ENCODE measurements at places on chromosomes 6 and 20.

DNA sequence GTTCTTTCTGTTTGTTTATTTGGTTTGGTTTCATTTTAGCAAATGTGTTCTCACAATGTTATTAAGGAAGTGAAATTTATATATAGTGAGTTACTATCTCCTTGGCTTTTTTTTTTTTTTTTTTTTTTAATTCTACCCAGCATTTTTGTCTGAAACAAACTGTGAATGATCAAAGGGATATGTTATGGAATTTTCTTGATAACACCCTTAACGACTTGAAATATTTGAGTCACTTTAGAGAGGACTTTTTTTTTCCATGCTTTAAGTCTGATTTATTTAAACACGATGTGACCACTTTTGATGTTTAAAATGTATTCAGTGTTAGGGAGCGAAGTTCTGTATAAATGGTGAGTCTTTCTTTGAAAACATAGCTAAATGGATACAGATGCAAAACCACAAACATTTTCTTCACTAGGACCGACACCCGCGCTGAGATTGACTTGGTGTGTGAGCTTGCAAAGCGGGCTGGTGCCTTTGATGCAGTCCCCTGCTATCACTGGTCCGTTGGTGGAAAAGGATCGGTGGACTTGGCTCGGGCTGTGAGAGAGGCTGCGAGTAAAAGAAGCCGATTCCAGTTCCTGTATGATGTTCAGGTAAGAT, 149.7 kb downstream of the MTHFD1L start:
- DNase-seq, result no peak

GRCh38 chr6:56655996-56656395, 13.3 kb upstream of the DST start:
- DNase-seq, result no peak

DNA sequence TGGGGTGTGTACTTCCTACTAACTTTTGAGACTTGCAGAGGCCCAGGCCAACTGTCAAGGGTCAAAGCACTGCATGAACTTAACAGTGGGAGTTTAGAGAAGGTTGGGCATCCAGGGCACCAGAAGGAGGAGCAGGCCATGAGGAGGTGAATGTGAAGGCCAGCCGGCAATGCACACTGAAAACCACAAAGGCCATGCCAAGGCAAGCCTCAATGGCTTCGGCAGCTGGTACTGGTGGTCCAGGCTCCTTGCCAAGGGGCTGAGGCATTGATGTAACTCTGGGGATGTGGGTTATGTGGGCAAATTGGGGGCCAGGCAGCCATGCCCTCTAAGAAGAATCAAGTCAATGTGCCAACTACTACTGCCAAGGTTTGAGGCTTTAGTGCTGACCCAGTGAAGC, 222.4 kb downstream of the UNC5CL start:
- DNase-seq, result no peak

- DNase-seq, result no peak
Observed at GRCh38 chr6:96898241-96898851, 655 bp upstream of the NDUFAF4 start.

- no peak for DNase-seq
Observed at GRCh38 chr6:160124605-160125004, 3.0 kb downstream of the SLC22A1 start.

DNA sequence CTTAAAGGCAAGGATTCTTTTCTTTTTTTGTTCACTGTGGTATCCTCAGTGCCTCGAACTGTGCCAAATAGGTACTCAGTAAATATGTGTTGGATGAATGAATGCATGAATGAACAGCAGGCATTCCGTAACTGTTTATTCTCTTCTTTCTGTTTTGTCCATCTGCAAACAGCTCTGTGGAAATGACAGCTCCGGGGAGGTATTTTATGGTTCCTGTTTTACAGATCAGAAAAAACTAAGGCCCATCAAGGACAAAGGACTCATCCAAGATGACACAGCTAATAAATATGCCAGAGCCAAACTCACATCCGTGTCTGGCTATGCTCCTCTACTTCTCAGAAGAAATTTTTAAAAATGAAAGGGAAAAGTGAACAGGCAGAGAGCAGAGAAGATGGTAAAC, 21.0 kb downstream of the JPH2 start:
- no peak for DNase-seq

DNA sequence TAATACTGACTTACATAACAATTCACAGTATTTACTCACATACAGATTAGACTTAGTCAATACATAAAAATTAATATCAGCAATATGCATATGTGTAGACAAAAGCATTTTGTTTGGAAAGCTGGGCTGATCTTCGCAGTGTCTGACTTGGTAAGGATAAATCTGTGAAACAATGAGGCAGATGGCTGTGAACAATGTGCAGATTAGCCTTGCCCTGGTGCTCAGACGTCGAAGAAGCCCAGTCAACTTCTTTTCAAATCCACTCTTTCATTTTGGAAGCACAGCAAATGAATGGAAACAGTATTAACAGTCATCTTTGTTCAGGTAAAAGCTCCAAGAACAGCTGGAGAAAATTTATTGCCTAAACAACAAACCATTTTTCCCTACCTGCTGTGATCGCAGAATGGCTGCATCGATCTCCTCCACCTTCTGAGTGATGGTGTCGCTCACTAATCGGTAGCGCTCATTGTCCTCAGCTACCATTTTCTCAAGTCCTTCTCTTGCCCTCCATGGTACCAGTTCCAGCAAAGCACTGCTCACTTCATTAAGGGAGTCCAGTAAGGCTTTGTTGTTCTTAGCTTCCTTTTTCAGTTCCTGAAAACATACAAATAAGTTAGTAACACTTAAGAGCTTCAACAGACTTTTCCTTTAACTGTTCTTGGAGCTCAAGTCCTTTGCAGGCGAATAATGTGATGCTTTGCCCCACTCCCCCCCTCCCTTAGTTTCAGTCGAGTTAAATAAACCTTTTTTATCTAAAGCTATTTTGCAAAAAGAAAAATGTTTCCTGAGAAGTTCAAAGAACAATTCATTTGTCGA, 116.5 kb downstream of the DST start:
- DNase-seq, result no peak

- DNase-seq, result no peak
Observed at GRCh38 chr6:151493161-151493803, 535 bp upstream of the CCDC170 start.

DNA sequence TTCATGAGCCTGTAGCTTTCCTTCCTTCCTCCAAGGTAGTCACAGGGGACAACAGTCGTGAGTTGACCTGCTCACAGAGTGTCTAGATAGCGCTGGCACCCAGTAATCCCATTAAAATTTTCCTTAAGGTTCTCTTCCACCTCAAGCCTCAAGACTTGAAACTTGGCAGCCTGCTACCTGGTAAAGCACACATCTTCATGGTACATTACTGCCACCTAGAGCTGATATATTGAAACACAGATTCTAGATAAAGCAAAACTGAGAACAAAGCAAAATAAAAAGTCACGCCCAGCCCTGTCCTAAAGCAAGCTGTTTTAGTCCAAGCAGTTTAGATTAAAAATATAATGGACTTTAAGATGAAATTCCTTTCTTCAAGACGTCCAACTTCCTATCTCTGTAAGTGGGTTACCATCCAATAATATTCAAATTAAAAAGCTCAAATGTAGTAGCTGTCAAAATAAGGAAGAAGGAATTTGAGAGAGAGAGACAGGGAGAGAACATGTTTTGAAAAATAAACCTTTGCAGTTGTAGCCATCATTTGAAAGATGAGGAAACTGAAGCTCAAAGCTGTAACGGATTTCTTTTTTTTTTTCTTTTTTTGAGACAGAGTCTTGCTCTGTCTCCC, 50.7 kb upstream of the CD83 start:
- DNase-seq, result no peak

GRCh38 chr6:23783901-23784300, 342.1 kb upstream of the NRSN1 start:
- DNase-seq, result no peak

DNA sequence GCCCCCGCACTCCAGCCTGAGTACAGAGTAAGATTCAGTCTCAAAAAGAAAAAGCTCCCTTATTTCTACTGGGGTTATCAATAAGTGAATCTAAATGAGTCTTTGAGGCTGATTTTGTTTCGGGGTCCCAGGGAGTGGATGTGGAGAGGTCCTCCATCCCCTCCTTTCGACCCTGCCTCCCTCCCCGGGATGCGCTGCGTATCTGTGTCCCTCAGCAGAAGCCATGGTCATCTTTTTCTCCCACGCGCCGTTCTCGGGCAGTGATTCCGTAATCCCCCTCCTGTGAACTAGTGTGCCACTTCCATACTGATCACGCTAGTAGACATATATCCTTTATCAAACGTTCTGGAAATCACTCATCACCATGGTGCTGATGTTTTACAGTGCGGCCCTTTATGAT, 152.9 kb downstream of the CDH4 start:
- no peak for DNase-seq

GRCh38 chr20:63133481-63134091, 82.3 kb downstream of the YTHDF1 start:
- DNase-seq, result no peak

GRCh38 chr6:36765594-36766398, 68.2 kb downstream of the RAB44 start:
- DNase-seq, result peak; percentile 68

DNA sequence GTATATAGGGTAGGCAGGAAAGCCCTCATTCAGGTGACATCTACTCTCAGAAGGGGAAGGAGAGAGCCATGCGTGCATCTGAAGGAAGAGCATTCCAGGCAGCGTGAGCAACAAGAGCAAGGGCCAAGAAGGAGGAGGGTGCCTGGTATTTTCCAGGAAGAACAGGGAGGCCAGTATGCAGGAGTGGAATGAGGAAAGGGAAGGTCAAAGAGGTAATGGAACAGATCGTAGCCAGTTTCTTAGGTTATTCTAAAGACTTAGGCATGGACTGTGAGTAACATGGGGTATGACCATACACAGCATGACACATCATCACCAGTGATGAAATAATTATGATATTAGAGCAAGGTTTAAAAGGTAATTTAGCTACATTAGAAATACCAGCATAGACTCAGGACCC, 24.1 kb downstream of the ALDH8A1 start:
- no peak for DNase-seq

DNA sequence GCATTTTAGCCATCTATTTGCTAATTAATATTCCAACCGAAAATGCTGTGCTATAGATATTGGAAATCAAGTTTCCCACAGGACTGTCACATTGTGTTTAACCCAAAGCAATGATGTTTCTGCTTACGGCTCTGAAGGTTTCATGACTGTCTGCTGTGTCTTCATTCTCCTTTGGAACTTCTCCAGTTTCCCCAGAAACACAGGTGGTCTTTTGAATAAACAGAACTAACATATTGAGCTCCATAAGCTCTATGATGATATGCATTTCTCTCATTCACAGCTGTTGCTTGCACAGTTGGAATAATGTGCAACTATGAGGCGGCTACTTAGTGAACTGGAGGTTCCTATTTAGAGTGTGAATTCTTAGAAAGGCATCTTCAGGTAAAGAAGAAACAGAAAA, 266.0 kb upstream of the ID4 start:
- DNase-seq, result no peak

GRCh38 chr6:131060311-131060710, 2.7 kb downstream of the EPB41L2 start:
- DNase-seq, result no peak

GRCh38 chr6:146628350-146628749, 29.6 kb downstream of the ADGB start:
- DNase-seq, result no peak

GRCh38 chr20:37345339-37346235, at the start of gene SRC:
SRC (plus strand) TSS chr20:37346140; CDS start chr20:37384154, 38,014 bp downstream.
- DNase-seq, result no peak

- DNase-seq, result no peak
Observed at GRCh38 chr6:6920987-6921313, 186.8 kb upstream of the RREB1 start.

- DNase-seq, result no peak
Observed at GRCh38 chr6:41859356-41859755, 35.8 kb downstream of the USP49 start.

DNA sequence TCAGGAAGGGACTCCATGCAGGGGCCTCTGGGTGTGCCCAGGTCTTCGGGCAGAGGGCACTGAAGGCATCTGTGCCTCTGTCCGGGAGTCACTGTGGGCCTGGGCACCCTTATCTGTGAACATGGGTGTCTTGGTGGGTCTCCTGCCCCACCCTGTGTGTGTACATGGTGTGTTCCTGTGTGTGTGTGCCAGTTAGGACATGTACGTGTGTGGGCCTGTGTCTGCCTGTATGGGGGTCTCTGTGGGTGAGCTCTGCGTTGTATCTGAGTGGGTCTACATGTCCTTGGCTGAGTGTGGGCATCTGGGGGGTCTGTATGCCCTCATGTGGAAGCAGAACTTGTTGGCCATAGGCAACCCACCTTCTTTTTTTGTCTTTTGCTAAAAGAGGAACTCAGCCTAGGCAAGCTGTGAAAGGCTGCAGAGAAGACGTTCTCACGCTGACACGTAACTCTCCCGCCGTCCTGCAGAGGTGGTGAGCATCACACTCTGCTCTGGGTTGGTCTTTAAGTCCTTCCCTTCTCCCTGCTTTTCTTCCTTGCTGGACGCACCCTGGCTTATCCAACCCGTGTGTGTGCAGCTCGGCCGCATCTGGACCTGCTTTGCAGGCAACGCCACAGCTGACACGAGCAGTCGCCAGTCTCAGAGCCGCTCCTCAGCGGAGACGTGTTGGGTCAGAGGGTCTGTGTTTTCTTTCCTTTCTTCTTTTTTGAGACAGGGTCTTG, 532 bp upstream of the NPBWR2 start:
- DNase-seq, result no peak

DNA sequence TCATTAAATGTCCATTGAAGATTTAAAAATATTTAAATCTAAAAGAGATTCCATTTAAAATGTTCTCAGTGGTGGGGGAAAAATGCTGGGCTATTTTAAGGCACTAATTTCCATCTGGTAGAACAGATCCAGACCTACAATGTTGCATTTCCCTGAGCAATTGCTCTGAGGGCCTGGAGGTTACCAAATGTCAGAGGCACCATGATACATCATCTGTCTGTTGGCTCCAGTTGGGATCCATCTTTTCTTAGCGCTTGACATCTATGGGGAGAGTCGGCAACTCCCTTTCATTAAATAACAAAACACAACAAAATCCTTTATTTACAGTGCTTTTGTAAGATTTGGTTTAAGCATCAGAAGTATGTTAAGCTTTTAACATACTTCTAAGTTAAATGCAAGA, 224.5 kb downstream of the FOXC1 start:
- DNase-seq, result no peak

- no peak for DNase-seq
Observed at GRCh38 chr6:91387290-91388059, 800.6 kb upstream of the MAP3K7 start.

- no peak for DNase-seq
Observed at GRCh38 chr20:41004531-41005360, 23.9 kb upstream of the TOP1 start.

GRCh38 chr6:33888664-33889200, 84.9 kb upstream of the MLN start:
- DNase-seq, result no peak

DNA sequence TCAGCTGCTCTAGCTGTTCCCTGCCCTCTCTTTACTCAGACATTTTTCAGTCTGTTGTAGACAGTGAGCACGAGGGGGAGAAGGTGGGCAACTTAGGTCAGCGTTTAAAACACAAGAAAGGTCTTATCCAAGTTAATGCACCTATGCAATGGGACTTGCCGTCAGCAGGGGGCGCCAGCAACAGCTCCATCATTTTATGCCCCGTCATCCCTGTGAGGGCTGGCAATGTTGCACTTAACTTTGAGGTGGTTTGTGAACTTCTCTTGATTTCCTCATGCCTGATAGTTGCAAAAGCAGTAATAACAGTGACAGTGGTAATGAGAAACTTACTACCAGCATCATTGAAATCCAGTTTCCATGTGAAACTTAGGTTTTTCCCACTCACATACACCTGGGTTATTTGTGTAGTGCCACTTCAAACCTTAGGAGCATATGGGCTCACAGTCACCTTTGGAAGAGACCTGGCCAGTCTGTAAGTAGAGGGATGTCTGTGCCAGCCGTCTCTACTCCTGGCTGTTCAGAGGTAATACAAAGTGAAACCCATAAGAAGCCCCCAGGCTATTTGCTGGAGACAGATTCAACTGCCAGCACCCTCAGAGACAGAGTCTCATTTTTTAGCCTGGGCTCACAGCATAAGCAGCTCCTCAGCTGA, 44.9 kb upstream of the ID1 start:
- DNase-seq, result peak; percentile 17
